ENCODE measurements at places on chromosomes 3 and 15.

- DNase-seq = no peak
Observed at GRCh38 chr3:10292505-10293419, at the start of gene GHRL. Gene GHRL (minus strand): TSS chr3:10292947. CDS start chr3:10290180, 2,767 bp downstream.

DNA sequence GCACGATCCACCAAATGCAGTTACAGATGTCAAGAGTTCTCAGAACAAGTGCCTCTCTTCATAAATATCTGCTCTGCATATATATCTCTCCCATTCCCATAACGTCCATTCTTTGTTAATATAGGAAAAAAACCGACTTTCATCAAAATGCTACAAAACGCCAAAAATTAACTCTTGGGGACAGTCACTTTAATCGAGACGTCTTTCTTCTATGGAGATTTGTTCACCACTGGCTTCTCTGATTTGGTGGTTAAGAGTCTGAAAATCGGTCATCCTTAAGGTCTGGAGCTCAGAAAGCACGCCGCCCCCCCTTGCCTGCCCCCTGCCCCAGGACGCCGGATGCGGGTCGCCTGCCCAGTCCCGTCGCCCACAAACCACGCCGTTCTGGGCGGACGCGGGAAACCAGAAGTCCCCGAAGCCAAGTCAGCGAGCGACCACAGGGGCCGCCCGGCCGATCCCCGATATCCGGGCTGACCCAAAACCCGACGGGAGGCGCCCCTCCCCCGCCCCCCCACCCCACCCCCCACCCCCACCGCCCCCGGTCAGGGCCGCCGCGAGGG is 252.7 kb downstream of the TJP1 start:
- no peak for DNase-seq

GRCh38 chr3:188270423-188270972 is 116.5 kb downstream of the LPP start:
- no peak for DNase-seq

DNA sequence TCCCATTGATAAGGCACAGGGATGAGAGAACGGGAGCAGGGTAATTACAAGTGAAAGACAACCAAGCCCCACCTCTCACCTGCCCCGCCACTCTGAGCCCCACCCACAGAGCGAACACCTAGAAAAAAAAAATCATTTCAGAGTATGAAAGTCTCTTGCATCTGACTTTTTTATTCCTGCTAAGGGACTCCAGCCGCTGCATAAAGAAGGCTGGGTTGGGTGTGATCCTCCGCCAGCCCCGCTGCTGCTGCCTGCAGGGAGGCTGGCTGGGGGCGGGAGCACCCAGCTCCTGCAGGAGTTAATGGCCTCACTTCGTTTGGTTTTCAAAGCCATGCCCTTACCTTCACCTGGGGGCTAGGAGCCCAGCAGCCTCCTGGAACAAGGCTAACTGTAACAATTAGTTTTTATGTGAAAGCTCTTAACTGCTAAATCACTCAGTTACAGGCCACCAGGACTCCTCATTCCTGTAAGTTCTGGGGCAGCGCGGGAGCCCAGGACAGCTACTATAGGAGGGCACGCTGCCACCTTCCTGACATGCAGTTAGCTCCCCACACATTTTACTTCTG is 78.0 kb upstream of the SNRPA1 start:
- DNase-seq = no peak

- DNase-seq = no peak
Observed at GRCh38 chr3:169299129-169299528, 364.4 kb downstream of the MECOM start.

GRCh38 chr3:155704061-155704460 is 40.8 kb downstream of the PLCH1 start:
- no peak for DNase-seq

- no peak for DNase-seq
Observed at GRCh38 chr3:55523471-55523870, 36.4 kb upstream of the WNT5A start.

DNA sequence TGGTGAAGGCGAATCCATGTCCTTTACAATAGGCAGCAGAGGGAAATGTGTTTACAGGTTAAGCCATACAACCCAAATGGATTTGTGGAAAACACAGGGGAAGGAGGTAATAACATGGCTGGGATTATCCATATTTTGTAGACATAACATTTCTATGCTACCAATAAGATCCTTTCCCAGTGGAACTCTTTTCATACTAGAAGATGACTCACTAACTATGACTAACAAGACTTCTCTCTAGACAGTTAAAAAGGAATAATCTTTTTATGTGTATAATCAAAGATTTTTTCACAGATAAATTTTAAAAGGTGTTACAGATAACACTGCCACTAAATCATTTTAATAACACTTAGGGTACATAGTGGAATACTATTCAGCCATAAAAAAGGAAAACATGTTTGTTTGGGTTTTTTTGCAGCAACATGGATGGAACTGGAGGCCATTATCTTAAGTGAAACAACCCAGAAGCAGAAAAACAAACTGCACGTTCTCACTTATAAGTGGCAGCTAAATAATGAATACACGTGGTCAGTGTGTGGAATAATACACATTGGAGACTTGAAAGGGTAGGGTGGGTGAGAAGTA is 39.6 kb downstream of the VPS13C start:
- no peak for DNase-seq

DNA sequence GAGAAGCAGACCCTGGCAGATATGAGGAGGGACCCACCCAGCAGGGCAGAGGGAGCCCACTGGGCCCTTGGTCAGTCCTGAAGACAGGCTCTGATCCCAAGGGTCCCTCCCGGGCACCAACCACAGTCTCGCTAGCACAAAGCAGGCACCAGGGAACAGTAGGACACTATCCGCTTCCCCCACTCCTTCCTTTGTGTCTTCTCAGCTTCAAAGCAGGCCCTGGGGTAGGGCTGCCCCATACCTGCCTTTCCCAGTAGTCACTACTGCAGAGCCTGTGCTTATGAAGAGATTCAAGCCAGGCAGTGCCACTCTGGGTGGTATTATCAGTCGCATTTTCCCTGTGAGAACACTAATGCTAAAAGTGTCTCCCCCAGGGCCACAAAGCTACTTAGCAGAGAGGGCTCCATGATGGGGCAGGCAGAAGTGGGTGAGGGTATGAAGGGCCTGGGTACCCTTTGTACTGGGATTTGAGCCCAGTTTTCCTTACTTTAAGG is 32.7 kb downstream of the SRPRB start:
- DNase-seq = no peak

DNA sequence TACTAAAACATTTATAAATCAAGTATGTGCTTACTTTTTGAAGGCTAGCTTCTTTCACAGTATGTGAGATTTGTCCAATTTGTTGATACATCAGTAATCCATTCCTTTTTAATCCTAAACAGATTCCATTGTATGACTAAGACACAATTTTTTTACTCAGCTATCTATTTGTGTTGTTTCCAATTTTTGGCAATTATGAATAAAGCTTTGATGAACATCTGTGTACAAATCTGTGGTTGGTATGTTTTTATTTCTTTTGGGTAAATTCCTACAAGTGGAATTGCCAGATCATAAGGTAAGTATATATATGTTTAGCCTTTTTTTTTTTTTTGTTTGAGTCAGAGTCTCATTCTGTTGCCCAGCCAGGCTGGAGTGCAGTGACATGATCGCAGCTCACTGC is 56.2 kb upstream of the VEPH1 start:
- DNase-seq = no peak

- no peak for DNase-seq
Observed at GRCh38 chr15:82585072-82585471, 44.8 kb upstream of the RPS17 start.

- no peak for DNase-seq
Observed at GRCh38 chr3:64601824-64602223, 86.0 kb downstream of the ADAMTS9 start.

DNA sequence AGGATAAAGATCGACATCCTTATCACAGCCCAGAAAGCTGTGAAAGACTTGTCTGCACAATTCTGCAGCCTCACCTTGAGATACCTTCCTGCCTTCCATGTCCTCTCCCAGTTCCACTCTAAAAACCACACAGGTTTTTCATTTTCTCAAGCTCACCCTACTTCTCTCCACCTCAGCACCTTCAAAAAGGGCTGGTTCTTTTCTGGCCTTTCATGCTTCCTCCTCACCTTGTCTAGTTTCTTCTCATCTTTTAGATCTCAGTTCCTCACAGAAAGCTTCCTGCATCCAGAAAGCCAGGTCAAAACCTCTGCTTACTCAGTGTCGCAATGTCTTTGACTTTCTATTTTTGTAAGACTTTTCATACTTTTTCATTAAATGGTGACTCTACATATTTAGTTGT is 140.2 kb upstream of the STT3B start:
- no peak for DNase-seq

DNA sequence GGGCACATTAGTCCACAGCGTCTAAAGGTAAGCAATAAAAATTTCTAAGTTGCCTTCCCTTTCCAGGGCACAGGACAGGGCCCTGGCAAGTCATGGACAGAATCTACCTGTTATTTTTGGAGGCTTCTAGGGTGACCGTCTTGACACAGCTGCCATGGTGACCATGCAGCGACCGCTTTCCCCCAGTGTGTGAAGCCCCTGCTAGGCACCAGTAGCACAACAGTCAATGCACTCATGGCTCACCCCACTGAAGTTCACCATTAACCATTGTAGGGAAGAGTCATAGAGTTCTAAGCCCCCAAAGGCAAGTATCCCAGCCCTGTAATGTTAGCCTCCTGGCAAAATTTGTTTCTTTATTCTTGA is 43.8 kb upstream of the SLCO2A1 start:
- DNase-seq = no peak

DNA sequence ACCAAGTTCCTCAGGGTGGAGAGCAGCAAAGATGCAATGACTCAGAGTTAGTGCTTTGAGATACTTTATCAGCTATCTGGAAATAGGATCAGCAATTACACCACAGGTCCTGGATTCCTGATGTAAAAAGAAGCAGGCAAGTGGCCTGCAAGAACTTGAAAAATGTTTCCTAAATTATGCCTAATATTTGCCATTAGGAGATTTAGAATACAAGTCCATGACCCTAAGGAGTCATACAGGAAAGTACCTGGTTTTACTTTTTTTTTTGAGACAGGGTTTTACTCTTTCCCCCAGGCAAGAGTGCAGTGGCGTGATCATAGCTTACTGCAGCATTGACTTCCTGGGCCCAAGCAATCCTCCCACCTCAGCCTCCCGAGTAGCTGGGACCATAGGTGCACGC is 78.8 kb upstream of the CRBN start:
- DNase-seq = no peak

GRCh38 chr15:82750831-82751180 is 41.1 kb upstream of the AP3B2 start:
- DNase-seq = no peak

DNA sequence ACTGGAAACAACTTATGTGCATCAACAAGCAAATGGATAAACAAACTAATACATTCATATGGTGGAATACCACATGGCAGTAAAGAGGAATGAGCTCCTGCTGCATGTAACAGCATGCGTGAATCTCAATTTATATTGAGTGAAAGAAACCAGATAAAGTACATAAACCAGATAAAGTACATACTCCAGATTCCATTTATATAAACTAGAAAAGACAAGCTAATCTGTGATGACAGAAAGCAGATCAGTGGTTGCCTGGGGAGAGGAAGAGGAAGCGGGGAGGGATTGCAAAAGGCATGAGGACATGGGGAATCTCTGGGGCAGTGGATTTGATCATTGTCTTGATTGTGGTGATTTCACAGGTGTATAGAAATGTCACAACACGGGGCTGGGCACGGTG is 34.2 kb downstream of the LIMD1 start:
- no peak for DNase-seq

DNA sequence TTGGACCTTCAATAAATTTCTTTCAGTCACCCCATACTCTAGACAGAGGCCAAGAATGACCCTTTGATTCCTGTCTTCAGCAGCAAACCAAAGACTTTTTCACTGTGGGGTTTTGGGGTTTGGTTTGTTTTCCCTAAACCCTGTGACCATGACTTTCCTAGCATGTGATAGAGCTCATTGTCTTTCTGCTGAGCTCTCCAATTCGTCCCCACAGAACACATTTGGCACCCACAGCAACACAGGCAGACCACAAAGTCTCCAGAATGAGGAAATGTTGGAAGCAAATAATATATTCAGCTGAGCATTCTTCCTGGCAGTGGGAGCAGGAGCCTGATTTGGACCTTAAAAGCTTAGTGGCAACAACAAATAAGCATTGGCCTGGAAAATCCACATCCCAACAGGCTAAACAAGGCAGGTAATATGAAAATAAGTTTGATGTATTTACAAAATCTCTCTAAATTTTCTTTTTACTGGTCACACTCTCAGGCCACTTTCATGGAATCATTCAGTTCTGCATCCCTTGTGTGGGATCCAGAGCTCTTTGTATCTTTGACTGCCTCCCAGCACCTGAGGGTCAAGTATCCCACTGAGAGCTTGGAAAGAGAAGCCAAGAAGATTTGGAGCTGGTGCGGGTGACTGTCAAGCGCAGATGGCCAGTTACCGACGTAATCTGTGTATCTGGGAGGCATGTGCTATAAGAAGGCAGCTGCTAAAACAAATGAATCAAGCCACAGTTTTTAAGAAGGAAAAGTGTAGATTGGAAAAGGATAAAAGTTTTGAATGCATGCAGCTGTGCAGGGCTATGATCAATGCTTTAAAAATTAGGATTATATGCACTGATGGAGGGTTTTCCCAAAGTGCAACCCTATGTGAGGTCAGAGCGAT is 36.5 kb upstream of the CPB1 start:
- peak; percentile 84 for DNase-seq

Data from SHP77 treated with DMSO at 0.1 percent for 48 hours (cell line).